HS-27A (cell line): ENCODE measurements at places on chromosomes 3 and 15.
A peak's percentile ranks its signal among the peaks of the same experiment; 100 is the strongest.

GRCh38 chr3:42691816-42692666 lies 6.7 kb downstream of the KLHL40 start:
- no peak for DNase-seq

GRCh38 chr3:124277144-124277890 lies 285.4 kb upstream of the ROPN1 start:
- DNase-seq, result no peak

DNA sequence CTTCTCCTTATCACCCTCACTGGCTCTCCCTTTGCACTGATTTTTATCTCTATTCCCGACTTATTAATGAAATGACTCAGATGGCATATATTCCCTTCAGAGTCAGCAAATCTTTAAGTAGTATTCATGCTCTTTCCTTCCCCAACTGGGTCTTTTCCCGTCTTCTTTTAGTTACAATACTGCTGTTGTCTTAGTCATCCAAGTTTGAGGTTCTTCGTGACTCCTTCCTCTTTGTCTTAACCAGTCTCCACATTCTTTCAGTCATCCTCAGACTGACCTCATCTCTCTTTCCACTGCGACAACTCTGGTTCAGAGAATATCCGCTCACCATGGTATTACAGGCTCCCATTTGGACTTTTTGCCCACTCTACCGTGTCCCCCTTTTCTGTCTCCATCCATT lies 12.4 kb downstream of the WDR5B start:
- DNase-seq, result no peak

- DNase-seq, result no peak
These were observed 16.3 kb downstream of the BMF start for GRCh38 chr15:40092256-40092978.

DNA sequence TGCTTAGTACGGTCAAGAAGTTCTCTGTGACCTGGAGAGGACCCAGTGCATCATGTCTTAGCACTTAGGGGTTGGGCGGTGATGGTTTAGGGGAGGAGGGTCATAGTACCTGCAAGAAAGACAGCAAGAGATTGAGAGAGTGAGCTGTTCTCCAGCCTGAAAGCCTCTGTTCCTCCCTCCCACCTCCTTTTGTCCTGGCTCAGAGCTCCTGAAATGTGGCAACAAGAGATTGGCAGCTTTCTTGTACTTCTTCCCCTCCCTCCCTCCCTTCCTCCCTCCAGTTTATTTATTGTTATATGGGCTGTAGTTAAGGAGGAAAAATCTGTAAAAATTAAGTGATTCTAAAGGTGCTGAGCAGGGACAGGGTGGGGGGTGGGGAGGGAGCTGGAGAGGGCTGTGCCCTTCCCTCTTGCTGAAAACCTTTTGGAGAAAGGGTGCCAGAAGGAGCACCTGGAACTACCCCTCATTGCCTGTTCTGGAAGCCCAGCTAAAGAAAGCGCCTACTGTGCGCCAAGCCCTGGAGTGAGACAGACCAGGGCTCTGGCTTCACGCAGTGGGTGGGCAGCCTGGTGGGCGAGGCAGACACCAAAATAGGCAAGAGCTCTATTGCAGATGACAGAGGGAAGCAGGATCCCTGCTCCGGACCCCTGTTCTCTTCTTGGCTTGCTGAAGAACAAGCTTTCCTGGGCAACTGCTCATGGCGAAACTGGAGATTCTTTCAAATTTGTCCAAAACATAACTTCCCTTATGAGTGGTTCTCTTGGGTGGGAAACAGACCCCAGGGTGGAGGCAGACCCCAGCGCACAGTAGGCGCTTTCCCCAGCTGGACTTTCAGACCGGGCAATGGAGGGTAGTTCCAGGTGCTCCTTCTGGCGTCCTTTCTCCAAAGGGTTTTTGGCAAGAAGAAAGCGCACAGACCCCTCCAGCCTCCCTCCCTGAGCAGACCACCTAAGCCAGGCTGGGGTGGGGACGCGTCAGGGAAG lies 35.6 kb downstream of the LINGO1 start:
- no peak for DNase-seq

- DNase-seq, result no peak
These were observed 217.0 kb downstream of the SATB1 start for GRCh38 chr3:18208091-18208490.

- DNase-seq, result peak; percentile 31
These were observed 222.3 kb upstream of the CDIN1 start for GRCh38 chr15:36356978-36357601.

GRCh38 chr3:132135628-132136333 lies 101.0 kb upstream of the CPNE4 start:
- peak; percentile 93 for DNase-seq

DNA sequence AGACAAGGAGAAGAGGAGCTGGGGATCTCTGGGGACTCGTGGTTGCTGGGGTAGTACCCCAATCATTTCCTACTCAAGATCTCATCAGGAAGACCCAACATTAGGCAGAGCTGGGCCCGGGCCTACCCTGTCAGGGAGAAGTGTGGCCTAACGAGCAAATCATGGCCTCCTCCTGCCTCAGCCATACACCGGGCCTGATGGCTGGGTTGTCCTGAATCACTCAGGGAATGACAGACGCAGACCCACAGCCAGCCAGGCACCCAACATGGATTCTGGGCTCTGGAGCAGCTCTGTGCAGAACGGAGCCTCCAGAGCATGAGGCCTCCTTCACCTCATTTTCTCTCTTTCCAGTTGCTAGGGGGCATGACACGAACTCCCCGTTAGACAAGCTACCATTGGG lies 19.7 kb downstream of the ITGA11 start:
- DNase-seq, result no peak

GRCh38 chr15:98787936-98788757 lies 139.8 kb downstream of the IGF1R start:
- DNase-seq, result no peak

DNA sequence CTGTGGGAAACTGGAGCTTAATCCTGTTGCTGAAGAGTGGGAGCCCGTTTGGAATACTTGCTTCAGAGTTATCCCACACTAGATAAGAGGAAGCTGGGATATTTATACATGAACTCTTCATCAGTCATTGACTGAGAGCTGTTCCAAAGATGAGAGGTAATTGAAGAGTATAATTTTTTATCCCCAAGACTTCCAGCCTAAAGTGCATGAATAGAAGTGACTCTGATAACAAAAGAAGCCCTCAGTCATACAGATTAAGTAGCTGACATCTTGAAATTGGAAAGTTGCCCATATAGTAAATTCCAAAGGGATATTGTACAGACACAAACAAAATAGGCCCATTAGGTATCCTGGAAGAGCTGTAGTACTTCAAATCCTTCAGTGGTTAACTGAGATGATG lies 268.0 kb downstream of the EPHA3 start:
- DNase-seq, result no peak

DNA sequence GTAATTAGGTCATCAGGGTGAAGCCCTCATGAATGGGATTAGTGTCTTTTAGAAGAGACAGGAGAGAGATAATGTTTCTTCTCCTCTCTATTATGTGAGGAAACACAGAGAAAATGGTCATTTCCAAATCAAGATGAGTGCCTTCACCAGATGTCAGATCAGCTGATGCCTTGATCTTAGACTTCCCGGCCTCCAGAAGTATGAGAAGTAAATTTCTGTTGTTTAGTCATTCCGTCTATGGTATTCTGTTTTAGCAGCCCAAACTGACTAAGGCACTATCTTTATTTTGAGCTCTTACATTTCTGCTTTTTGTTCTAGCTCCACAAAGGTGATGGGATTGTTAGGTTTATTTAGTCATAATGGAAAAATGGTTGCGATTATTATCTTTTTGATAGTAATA lies 273.2 kb upstream of the GADL1 start:
- no peak for DNase-seq

GRCh38 chr3:133042778-133043177 lies 4.6 kb downstream of the TMEM108 start:
- DNase-seq, result no peak
